ENCODE measurements at places on chromosomes 4 and X.

DNA sequence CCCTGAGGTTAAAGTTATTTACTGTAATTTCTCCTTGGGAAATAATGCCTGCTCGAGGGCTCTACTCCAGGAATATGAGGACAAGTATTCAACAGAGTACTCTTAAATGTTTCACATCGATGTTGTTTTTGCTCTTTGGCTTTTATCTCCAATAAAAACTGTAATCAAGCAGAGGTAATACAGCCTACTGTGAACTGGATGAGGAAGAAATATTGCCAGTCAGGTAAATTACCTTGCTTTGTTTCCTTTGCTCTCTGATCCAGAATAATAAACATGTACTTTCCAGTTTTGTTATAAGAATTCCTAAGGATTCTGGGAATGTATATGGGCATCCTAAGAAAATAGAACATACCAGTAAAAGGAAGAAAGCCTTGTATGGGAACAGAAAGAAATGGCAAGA is 60.4 kb downstream of the FNIP2 start:
- no peak for DNase-seq

DNA sequence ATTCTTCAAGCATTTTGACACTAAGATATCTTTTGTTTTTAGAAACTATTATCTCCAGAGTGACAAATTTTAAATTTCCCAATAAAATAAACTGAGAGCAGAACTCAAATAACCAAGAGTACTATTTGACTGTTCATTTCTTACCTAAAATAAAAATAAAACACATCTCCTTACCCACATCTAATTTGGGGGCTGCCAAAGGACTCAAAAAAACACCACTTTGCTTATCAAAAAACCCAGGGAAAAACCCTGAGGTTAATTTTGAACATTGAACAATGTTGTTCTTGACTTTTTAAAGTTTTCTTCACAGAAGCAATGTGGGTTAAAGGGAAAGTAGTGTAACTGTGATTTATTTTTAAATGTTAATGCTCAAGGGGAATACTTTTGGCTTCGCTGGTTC is 243.0 kb upstream of the HHIP start:
- no peak for DNase-seq

DNA sequence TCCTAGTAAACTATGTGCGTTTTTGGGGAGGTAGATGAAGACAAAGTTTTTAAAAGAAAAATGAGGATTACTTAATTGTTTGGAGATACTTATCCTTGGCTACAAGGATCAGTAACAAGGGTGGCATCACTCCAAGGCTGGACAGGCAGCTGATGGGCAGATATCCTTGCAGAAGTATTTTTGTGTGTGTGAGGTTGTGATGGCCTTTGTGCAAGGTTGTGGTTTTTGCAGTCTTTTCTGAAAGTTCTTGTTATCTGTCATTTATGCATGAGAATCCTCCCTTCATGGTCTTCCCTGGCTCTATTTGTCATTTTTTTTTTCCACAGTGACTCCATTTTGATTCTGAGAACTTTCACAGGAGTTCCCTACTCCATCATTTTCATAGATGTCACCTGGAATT is 96.0 kb upstream of the C1GALT1C1 start:
- DNase-seq = no peak

- peak; percentile 4 for DNase-seq
Observed at GRCh38 chrX:16517039-16517605, 132.8 kb upstream of the S100G start.

DNA sequence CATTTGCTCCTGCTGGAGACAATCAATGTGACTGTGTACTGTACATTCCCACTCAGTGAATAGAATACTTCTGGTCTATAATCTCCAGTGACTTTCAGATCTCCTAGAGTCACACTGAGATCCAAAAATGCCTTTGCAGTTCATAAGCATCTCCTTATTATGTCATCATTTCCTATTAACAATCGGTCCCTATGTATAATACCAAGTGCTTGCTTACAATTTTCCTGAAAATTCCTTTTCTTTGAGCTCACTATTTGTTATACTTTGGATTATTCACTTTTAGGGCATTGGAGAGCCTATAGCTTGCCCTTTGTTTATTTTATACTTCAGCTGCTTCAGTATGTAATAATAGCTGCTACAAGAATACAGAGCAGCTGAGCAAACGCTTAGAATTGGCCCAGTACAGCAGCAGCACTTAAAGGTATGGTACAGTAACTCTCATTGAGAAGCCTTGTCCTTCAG is 313.0 kb downstream of the DCTD start:
- peak; percentile 30 for DNase-seq

- no peak for DNase-seq
Observed at GRCh38 chrX:45755703-45756102, 555.0 kb upstream of the DIPK2B start.

DNA sequence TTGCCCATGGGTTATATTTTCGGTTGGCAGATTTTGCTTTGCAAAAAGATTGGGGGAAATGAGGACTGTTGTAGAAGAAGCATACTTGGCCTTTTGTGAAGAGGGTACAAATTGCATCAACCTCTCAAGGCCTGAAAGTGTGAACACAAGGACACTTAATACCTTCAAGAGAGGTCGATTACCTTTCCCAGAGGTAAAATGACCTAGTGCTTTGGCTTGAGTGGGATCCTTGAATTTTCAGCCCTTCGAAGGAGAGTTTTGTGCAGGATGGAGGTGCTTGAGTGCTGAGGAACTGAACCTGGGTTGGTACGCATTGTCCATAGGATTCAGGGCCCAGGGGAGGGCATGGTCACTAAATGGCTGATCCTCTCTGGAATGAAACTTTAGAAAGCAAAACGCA is 27.6 kb upstream of the NKAP start:
- no peak for DNase-seq

DNA sequence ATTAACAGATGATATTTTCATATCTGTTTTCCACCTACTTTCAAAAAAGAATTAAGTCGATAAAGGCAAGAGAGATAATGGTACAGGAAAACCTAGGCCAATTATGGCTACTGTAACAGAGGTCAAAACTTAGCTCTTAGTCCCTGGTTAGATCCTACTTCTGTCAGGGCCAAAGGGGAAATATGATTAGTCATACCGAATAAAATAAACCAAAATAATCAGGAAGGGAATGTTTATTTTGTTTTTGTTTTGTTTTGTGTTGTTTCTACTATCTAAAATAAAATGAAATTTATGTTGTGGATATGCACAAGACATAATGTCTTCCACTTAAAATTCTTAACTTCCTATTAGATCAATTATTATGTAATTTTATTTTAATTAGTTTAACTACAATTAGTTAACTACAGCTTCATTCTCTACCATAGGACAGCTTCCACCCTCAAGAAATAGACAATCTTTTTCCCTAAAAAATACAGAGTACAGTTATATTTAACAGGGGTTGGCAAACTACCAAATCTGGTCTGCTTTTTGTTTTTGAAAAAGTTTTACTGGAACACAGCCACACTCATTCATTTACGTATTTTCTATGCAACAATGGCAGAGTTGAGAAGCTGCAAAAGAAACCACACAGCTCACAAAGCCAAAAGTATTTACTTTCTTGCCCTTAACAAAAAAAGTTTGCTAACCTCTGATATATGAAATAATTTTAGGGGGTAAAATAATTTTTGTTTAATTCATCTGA is 25.4 kb downstream of the TMEM47 start:
- DNase-seq = no peak

GRCh38 chr4:125714845-125715244 is 400.1 kb downstream of the FAT4 start:
- DNase-seq = peak; percentile 23

- no peak for DNase-seq
Observed at GRCh38 chrX:125895518-125895917, 270.6 kb downstream of the DCAF12L2 start.

GRCh38 chr4:184768296-184768695 is 34.4 kb upstream of the CENPU start:
- no peak for DNase-seq

DNA sequence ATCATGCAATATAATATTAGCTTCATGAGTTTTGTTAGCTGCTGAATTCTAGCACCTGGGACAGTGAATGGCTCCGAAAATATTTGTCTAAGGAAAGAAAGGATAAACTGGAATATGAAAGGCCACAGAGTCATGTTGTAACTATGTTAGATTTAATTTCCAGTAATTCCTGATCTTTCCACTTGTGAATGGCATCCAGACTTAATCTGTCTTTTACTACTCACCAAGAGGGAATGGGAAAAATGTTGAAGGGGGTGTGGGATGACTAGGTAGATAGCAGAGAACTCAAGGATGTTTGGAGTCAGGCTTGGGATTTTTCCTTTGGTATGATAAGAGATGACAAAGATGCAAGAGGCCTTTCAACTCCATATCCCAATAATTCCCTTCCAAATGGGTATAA is 9.4 kb downstream of the ADH6 start:
- peak; percentile 27 for DNase-seq

GRCh38 chrX:112913807-112914206 is 73.2 kb upstream of the AMOT start:
- DNase-seq = peak; percentile 5

DNA sequence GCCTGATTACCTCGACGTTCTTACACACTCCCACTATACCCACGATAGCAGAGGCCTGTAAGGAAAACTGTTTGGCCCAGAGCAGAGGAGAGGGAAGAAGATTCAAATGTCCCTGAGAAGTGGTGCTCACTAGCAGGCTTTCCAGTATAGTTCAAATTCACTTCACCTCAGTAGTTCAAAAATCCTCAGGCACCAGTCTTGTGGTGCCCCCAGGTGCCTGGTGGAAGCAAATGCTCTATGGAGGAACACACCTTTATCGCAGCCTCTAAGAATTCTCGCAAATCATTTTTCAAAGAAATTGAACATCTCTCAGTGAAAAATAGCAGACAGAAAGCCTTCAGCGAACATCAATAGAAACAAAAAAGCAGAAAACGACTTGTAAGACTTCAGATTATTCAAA is 12.2 kb upstream of the MTMR1 start:
- DNase-seq = peak; percentile 31

DNA sequence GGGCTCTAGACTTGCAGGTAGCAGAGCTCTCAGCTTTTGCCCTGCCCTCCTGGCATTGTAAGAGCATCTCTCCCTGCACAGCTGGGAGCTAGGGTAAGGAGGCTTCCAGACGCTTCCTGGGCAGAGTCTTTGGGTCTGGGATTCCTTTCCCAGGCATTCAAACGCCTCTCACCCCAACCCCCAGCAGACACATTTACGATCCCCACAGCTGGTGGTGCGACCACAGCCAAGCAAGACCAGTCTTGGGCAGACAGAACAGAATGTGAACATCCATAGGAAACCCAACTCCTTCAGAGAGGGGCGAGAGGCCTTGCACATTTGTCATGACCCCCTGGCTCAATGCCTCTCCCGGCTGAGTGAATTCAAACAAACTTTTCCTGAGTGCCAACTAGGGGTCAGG is 38.1 kb upstream of the CD99L2 start:
- DNase-seq = no peak

DNA sequence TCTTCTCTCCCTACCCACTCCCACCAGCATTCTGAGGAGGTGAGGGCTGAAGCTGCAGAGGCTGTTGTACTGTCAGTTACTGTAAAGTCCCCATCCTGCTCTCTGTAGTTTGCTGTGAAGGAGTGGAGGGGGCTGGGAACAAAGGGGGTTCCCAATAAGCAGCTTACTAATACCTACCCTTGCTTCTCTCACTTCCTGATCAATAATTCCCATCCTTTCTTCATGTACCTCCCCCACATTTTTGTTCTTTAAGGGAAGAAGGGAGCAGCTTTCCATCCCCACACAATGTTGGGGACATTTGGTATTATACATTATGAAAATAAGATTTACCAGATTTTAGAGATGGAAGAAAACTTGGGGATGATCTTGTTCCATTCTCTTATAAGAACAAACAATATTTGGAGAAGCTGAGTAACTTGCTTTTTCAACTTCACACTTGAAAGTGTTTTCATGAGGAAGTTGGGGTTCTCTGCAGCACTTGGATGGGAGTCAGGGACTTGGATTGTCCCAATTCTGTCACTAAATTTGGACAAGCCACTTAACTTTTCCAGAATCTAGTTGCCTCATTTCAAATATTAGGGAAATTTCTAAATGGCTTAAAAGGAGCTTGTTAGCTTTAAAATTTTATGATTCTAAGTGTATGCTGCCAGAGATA is 5.4 kb downstream of the TBC1D1 start:
- DNase-seq = no peak

GRCh38 chr4:86015412-86016350 is 344.2 kb downstream of the MAPK10 start:
- peak; percentile 38 for DNase-seq

DNA sequence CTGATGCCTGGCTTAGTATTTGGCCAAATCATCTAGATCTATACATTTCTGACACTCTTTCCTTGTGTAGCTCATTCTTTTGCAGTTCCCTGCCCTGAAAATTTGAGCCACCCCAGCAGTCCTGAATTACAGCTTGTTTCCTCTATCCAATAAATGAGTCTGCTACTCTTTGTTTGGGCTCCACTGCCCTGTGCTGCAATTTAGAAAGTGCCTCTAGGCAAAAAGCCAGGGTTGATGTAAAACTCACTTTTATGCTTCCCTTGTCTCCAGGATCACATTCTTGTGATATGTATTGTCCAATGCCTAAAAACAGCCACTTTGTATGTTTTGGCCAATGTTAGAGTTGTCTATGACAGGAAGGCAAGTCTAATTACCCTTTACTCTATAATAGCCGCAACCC is 101.7 kb upstream of the MAP3K15 start:
- peak; percentile 56 for DNase-seq

- DNase-seq = no peak
Observed at GRCh38 chr4:174204164-174204831, 79.2 kb downstream of the FBXO8 start.

GRCh38 chr4:36256398-36256891 is 12.1 kb upstream of the ARAP2 start:
- DNase-seq = no peak

DNA sequence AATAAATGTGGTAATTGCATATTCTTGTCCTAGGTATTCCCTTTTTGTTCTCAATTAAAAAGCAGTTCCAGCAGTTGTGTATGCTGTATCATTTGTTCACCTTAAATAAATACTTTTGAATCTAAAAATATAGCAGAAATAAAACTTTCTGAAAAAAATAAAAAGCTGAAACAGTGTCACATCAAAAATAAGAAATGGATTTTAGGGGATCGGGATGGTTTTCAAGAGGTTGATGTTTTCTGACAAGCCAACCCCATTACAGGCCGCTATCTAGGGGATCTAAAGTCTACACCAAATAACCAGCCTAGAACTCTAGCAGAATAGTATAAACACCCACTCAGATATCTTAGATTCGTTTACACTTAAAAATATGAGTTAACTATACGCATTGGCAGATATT is 95.4 kb upstream of the MAML3 start:
- DNase-seq = peak; percentile 21

DNA sequence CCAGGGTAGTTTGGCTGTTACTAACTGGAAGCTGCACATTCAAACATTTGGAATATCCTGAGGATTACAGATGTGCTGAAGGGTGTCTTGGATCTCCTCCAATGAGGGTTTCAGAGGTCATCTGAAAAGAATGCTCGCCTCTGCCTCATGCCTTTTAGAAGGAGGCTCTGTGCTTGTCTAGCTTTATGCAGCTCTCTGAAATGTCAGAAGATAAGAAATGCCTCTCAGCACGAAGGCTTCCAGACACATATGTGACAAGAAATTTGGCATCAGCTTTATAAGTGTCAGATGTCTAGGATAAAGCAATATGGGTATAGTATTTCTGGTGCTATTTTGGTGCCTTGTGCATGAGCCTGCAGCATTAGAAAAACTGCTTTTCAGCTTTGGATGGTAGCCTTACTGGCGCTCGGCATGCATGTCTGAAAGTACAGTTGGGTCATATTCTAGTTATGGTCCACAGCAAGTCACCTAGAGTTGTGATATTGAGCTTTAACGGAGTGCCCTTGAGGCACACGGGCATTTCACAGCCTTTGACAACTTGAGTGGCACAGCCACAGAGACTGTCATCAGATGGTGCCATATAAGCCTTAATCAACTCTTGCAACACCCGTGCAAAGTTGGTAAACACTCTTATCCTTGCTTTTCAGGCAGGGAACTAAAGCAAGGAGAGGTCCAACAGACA is 70.8 kb upstream of the PGRMC2 start:
- peak; percentile 78 for DNase-seq

Measured in GM23248 (cell line).